ENCODE measurements at places on chromosomes 2 and 18. TPM values are rescaled to one million over a fixed set of nuclear protein-coding genes. Genes with fewer than 3 reads are reported as not detected.
A peak's percentile ranks its signal among the peaks of the same experiment; 100 is the strongest.

Gene KIAA2012
- not detected for total RNA-seq

Gene FAM110C
- total RNA-seq: 44.3 TPM

Gene CPS1
- total RNA-seq: 4.7 TPM

GRCh38 chr18:6629635-6630140, 99.8 kb upstream of the ARHGAP28 start:
- no peak for ATAC-seq

GRCh38 chr18:23816021-23816420, 126.8 kb downstream of the LAMA3 start:
- ATAC-seq: no peak

DNA sequence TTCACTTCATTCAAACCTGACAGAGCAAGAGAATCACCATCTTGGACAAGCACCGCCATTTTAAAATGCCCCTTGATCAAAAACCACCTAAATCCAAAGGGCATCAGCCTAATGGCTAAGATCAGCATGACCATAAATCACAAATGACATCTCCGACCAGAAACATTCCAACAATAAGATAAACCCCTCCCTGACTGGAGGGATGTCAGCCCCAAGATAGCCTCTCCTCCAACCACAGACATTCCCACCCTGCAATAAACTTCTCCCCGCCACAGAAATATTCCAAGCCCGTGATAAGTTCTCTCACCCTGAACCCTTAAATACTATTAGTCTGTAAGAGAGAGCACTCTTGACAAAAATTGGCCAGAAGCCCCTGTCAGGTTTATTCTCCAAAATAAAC, 21.6 kb upstream of the LYPD1 start:
- no peak for ATAC-seq

GRCh38 chr2:163775304-163775703, 39.5 kb upstream of the FIGN start:
- ATAC-seq: no peak

DNA sequence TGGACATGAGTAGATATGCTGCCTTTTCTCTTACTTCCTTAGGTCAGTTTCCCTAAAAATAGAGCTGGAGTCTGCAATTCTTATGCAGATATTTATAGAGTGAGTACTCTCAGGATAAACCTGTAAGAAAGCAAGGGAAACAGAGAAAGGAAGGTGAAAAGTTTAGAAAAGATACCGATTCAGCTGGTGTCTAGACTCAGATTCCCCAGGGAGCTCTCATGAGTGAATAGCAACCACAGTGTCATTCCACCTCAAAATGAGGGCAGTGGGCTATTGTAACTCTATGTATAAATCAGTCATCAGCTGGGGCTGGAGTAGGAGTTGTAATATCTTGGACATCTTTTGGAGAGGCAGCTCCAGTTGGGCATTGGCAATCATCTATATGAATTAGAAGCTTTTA, 1485.1 kb upstream of the TMEFF2 start:
- ATAC-seq: no peak

GRCh38 chr2:65608916-65609315, 176.5 kb upstream of the SPRED2 start:
- no peak for ATAC-seq

GRCh38 chr2:173064151-173064805, 11.4 kb upstream of the MAP3K20 start:
- peak; percentile 79 for ATAC-seq

All from esophagus mucosa (tissue), 1 donor.